ENCODE measurements at places on chromosomes 6 and 20. TPM values are rescaled to one million over a fixed set of nuclear protein-coding genes. Genes with fewer than 3 reads are reported as not detected.

Gene HLA-DQA1
- not detected for total RNA-seq

Gene PACRG
- total RNA-seq, result not detected

Gene PTCHD4
- total RNA-seq, result 16.2 TPM

- DNase-seq, result no peak
Observed at GRCh38 chr20:37714978-37715672, 21.3 kb downstream of the CTNNBL1 start.

DNA sequence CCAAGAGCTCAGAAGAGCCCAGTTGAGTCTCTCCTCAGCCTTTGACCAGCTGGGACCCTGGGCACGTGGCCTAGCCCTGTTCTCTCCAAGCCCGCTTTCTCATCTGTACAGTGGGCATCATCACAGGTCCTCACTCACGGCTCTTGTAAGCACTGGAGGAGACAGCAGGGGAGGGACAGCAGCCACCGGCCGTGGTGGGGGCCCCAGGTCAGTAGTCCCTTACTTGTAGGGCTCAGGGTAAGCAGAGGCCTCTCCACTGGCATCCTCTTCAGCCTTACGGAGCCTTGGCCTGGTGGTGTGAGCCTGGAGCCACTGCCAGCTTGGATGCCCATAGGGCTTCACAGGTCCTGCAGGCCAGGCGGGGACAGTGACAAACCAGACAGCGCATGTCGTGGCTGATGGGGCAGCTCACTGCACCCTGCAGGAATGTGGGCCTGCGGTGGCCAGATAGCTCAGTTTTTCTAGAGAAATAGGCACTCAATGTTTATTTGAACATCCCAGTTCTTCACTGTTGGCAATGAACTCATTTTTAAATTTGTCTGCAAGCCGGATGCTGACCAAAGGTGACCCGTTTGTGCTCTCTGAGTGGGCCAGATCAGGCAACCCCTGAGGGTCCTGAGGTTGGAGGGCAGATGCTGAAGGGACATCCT is 65.1 kb downstream of the ADNP start:
- DNase-seq, result no peak

- no peak for DNase-seq
Observed at GRCh38 chr6:135358251-135358821, 139.2 kb downstream of the AHI1 start.

GRCh38 chr6:71335544-71335943 is 46.9 kb downstream of the OGFRL1 start:
- no peak for DNase-seq

- peak; percentile 8 for DNase-seq
Observed at GRCh38 chr20:11982289-11982954, 64.7 kb downstream of the BTBD3 start.

GRCh38 chr20:50330504-50331313 is 140.1 kb downstream of the CEBPB start:
- DNase-seq, result no peak

DNA sequence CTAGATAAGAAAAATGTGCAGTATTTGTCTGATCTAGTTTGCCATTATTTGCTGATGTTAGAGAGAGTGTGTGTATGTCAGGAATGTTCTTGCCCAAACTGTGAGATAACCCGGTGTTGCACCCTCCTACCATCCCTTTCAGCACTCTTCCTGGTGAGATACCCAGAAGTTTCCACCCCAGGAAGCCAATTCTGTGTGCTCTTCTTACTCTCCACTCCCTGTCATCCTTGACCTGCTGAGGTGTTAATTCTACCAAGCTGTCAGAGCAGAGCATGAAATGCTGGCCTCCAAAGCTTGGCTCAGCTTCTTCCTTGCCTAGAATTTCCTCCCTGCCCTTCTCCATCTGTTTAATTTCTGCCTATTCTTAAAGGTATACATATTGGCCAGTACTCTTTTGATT is 237.3 kb upstream of the CNR1 start:
- no peak for DNase-seq

DNA sequence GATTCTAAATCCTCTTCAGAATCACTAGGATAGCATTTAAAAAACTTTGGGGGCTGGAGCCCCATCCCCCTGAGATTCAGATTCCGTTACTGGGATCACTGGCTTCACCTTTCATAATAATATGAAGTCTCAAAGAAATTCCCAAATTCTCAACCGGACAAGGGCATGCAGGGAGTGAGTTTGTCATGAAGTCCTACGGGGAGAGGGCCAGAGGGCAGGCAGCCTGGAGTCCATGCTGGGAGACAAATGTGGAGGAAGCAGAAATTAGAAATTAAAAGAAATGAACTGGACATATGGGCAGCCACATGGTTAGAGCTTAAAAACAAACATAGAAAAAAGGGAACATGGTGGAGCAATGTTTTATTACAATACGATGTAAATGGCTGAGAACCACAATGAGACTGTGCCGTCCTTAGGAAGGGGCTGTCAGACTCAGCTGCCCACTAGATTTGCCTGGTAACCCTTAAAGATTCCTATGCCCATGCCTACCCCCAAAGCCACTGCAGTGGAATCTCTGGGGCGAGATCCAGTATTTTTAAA is 142.6 kb downstream of the CEBPB start:
- no peak for DNase-seq

DNA sequence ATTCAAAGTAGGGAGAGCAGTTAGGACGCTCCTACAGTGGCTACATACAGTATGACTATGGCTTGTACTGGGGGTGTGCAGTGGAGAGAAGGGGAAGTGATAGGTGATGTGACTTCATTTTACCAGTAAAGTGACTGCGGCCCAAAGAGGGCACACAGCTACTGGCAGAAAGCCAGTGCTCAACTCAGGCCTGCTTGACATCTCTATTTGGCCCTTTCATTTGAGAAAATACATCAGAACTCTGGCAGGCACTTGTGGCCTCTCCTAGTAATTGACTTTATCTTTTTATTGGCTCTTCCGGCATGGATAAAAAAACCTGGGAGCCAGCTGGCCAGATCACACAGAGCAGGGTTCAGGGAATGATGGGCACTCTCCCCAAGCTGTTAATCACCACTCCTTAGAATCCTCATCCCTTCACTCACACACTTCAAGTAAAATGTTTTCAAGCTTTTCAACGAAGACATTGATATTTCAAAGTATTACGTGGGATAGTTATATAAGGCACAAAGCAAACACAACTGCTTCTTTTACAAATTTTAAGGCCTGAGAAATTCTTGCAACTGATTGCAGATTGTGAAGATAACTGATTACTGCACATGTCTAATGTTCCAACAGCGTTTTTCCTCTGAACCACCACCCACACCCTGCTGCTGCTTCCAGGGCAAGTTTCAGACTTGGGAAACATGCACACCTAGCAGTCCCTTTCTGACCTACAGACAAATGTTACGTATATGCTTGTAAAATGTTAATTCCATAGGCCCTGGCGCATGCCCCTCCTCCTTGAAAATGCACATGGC is 73.5 kb downstream of the TNFRSF21 start:
- DNase-seq, result no peak

All from Caki2 (cell line).